ENCODE measurements at places on chromosomes 5 and 9.

DNA sequence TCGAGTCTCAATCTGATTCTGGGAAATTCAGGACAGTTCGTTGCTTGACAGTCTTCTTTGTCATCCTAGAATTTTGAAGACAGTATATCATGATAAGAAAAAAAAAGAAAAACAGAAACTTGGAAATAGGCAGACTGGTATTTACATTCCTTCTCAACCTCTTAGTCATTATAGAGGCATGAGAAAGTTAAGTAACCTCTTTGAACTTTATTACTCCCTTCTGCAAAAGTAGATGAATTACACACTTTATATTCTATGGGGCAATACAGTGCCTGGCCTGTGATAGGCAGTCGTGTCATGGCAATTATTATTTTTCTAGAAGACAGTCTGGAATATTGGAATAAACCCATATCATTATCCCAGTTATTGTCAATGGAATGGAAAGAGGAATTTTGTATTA lies 828.9 kb downstream of the TLR4 start:
- no peak for DNase-seq

DNA sequence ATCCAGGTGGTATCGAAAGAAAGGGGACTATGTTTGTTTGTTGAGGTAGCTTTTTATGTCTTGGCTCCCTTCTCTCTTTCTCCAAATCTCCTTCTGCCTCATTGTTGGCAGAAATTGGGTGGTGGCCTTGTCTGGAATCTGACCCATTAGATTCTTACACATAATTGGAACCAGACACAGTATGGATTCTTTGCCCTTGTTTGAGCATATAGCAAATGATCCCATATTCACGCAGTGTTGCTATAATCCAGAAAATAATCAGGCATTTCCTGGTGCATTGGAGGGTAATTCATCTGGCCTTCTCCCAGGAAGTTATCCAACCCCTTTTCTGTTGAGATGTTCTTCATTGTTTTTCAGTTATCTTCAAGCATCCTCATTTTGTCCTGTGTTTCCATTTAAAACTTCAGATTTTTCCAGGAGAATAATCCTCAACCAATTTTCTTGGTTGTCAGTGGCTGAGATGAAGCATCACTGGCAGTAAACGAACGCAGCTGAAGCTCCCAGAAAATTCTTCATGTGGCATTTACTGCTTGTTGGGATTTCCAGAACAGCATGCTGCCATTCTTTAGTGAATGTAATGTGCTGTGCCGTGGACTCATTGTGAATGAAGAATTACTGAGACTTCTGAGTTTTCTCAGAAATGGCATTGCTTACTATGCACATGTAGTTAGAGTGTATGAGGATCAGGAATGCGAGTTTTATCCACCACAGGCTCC lies 70.5 kb upstream of the NTRK2 start:
- no peak for DNase-seq

- DNase-seq = no peak
Measured at GRCh38 chr5:132225165-132226032, 2.3 kb downstream of the P4HA2 start.

- DNase-seq = no peak
Measured at GRCh38 chr5:74640954-74641734, 616 bp upstream of the ENC1 start.

DNA sequence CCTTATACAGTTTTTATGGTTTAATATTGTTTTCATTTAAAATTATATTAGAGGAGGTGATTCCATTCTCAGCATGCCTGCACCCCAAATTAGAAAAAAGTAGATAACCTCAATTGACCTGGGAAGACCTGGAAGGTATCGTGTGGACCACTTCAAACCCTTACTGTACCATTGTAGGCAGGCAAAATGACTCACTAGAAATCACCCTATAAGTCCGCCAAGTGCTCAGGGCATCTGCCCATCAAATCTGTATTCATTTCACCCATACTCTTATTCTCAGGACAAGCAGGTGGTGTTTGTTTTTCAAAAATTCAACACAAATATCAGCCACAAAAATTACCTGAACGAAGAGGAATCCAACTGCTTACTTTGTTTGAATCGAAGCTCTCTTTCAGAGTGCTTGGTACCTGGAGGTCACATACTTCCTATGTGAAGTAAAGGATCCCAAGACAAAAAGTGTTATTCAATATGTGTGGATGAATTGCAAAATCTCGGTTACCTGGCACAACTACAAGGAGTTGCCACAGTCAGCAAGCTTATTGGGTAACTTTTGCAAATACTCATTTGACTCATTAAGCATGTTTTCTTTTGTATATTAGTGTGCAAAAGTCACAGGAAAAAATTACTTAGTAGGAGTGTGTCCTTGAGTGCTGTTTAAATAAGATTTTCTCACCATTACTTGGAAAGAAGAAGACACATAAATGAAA lies 216.2 kb downstream of the ENC1 start:
- DNase-seq = no peak

- DNase-seq = no peak
Measured at GRCh38 chr5:133818031-133818431, 150.4 kb downstream of the C5orf15 start.

DNA sequence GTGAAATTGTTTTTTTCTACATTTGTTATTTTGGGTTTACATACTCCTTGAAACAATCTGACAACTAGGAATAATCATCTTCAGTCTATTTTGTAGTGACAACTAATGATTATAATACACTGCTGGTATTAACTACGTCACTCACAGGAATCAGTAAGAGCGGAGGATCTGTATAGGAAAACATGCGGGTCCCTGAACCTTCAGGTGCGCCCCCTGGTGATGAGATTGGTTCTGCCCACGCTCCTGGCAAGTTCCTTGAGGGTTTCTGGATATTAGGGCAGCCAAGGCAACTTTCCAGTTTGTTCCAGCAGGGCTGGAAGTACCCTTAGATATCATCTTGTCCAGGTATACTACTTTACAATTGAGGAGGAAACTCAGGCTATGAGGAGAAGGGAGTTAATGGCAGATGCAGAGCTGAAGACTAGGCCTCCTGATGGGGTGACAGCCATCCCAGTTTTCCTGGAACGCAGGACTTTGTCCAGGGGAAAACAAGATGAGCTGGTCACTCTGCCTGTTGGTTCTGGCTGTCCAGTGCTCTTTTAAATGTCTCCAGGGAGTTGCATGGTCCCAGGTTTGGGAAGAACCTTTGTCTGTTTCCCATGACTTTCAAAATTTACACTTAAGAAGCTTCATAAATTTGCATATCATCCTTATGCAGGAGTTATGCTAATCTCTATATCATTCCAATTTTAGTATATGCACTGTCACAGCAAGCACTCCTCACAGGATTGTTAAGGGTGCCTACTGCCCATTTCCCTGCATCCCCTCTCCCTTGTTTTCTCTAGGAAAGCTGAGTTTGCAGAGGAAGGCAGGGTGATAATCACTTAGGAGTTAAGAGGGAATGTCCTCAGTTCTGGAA lies 14.9 kb upstream of the WNT8A start:
- peak; percentile 41 for DNase-seq

DNA sequence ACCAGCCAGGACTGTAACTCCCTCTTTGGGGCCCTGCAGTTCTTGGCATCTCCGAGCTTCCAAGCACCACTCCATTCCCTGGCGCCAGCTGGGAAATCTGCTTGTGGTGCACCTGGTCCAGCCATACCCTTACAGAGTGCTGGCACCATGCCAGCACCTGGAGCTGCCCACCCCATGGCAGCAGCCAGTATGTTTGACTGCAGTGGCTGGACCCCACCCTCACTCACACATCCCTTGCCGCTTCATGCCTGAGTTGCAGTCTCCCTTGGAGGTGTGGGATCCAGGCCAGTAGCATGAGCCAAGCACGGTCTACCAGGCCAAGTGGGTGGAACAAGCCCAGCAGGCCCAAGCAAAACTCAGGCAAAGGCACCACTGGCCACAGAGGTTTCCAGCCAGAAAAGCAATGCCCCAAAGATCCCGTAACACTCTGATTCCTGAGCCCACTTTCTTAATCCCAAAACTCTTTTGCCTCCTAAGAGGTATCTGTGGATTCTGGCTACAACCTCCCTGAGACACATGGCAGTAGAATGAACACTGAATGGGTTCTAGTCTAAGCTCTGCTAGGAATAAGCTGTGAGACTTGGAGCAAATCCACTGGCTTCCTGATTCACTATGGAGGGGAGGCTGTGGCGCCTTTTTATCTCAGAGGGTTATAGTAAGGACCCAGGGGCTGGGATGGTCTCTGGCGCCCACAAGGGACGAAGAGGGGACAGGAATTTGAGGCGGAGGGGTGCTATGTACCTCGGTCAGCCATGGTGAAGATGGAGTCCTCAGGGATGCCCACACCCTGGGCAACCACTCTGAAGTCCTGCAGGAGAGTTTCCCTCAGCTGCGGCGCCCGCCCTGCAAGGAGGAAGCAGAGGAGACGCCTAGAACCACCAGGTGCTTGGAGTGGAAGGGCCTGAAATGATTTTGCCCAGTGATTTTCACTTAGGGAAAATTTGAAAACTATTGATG lies 5.6 kb downstream of the AMBP start:
- DNase-seq = no peak

GRCh38 chr5:142938266-142938880 lies 168.2 kb downstream of the ARHGAP26 start:
- no peak for DNase-seq

- no peak for DNase-seq
Measured at GRCh38 chr5:133932441-133933168, 35.8 kb downstream of the C5orf15 start.

- DNase-seq = no peak
Measured at GRCh38 chr5:485946-486491, 38.2 kb downstream of the SLC9A3 start.

DNA sequence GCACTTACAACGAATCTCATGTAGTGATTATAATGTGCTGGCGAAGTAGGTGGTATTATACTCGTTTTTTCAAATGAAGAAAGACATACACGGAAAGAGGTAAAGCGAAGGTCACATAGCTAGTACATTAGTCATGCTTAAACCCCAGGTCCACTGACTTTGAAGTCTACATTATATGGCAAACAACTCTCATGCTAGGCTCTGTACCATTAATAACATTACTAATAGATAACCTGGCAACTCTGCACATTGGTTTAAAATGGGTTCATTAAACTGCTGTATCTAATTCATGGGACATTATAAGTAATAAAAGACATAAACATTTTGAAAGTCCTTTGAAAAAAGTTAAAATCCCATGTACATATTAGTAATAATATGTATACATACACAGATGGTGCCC lies 21.2 kb downstream of the FYB1 start:
- no peak for DNase-seq

GRCh38 chr9:36007852-36008251 lies 28.9 kb upstream of the RECK start:
- DNase-seq = no peak

- DNase-seq = no peak
Measured at GRCh38 chr5:5799826-5800225, 377.3 kb downstream of the ICE1 start.

GRCh38 chr5:1378096-1378495 lies 33.2 kb upstream of the CLPTM1L start:
- no peak for DNase-seq

DNA sequence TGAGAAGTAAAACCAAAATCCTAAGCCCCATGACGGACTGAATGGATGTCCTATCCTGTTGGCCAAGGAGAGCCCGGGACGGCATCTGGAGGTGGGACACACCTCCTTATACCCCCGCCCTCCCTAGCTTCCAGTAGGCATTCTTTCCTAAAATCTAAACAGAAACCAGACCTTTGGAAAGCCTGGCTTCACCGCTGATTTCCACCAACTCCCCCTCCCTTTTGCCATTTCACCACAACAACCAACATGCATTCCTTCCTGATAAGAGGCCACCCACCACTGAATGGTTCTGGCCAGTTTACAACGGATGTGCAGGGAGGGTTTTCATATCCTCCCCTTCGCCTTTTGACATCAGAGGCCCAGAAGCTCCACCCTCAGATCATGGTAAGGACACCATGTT lies 9.2 kb upstream of the RARS1 start:
- DNase-seq = no peak

DNA sequence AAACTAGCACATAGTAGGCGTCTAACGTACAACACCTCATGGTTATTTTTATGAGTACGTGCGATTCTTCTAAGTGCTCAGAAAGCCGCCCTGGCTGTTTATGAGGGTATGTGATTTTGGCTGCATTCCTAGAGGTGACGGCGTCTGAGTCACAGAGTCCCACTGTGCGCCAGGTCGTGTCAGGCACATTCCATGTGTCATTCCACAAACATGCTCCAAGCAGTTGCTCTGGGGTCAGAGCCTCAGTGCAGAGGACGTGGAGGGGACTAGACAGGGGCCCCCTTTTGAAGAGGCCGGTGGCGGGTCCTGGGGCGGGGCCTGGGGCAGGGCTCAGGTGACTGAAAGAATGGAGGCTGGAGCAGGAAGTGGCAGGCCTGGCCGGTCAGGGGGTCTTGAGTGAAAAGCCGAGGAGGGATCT lies 51.9 kb downstream of the NEK6 start:
- no peak for DNase-seq

- no peak for DNase-seq
Measured at GRCh38 chr5:157085930-157086329, 22.9 kb downstream of the HAVCR2 start.

DNA sequence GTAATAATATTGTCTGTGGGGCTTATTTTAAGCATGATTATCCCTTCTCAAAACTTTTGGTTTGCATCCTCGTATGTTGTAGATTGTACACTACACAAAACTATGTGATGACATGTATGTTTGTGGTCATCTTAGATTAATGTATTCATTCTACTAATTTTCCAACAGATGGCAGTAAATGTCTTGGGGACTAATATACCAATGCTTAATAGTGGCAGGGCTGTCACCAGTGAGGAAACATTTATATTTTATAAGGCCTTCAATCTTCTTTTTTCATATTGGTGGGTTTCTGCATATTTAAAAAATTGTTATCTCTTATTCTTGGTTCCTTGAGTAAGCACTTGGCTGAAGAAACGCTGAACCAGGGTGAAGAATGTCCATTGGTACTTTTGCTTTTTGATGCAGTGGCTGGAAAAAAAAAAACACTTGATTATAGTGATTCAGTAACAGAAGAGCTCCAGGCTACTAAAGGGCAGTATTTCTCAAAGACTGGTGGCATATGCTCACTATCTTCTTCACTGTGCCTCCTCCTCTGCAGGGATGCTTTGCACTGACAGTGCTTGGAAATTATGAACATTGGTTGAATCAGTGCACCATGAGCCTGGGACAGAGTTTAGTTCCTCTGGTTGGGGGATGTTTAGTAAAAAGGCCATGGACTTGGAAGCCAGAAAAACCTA lies 530.3 kb downstream of the RASEF start:
- DNase-seq = no peak

GRCh38 chr5:60896991-60897390 lies 47.9 kb downstream of the ERCC8 start:
- DNase-seq = no peak

DNA sequence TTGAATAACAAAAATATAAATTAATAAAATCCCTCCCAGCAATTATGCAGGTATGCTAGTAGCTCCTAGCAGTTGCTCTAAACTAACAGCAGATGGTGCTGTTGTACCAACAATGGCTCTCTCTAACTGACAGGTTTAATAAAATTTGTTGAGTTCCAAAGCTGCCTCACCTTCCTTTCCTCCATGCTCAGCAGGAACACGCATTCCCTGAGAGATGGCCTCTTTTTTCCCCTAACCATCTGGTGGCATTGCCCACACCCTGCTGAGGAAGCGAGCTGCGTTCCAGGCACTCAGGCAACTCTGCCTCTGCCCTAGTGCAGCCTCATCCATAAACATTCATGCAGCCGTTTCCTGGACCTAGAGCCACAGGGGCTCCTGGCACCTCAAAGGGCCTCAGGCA lies 106.2 kb downstream of the KLHL3 start:
- no peak for DNase-seq
